ENCODE measurements at places on chromosomes 5 and 9.

- no peak for DNase-seq
Observed at GRCh38 chr5:113044776-113045465, 68.3 kb downstream of the DCP2 start.

DNA sequence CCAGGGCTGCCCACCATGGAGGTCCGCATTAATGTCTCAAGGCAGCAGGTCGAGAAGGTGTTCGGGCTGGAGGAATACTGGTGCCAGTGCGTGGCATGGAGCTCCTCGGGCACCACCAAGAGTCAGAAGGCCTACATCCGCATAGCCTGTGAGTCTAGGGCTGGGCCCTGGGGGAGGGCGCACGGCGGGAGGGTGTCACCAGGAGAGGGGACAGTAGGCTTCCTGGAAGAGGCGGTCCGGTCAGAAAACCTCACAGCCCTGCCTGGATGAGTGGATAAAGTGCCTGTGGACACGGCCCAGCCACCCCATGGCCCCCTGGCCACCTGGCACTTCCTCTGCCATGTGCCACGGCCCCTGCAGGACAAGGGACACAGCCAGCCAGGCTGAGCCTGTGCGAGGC lies 31.0 kb downstream of the HK3 start:
- no peak for DNase-seq

GRCh38 chr5:65790371-65791163 lies 68.6 kb downstream of the NLN start:
- DNase-seq = no peak

GRCh38 chr5:54523534-54523933 lies 6.0 kb downstream of the SNX18 start:
- no peak for DNase-seq

DNA sequence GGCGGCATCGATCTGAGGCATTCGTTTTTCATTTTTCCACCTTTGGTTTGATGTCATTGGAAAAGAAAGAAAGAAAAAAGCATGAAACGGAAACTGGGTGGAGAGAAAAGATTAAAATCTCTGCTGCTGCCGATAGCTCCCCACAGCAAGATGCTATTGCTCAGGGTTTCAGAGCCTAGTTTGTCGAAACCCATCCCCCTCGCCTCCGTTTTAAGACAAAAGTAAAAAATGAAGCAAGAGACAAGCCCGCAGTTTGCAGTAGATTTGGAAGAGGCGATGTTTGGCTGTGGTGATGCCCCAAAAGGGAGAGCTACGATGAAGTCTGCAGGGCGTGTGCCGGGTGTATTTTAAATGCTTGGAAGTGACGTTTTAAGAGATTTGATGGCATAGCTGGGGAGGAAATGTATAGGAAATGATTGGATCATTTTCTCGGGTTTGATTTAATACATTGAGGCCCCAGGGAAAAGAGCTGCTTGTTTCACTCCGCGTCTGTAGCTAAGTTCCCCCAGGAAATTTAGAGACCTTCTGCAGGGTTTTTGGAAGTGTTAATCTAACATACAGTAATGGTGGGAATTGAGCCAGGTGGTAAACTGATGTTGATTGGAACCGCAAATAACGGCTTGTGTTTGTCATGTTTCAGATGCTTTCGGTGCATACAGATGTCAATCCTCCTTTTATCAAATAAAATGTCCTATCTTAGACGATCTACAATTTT lies 909 bp downstream of the NDFIP1 start:
- peak; percentile 19 for DNase-seq
